Activated CD4-positive, alpha-beta T cell treated with anti-CD3 and anti-CD28 coated beads, Interleukin-10, Interleukin-2, amounts not matched to agents 100 ng/mL and 50 ng/mL, durations not matched to agents 16 hours and 8 hours (primary cell): ENCODE measurements at places on chromosomes 13 and 19.

- DNase-seq, result no peak
Measured at GRCh38 chr19:51450730-51451307, 7.4 kb downstream of the SIGLEC8 start.

- DNase-seq, result no peak
Measured at GRCh38 chr13:79108914-79109643, 297.0 kb downstream of the RBM26 start.

DNA sequence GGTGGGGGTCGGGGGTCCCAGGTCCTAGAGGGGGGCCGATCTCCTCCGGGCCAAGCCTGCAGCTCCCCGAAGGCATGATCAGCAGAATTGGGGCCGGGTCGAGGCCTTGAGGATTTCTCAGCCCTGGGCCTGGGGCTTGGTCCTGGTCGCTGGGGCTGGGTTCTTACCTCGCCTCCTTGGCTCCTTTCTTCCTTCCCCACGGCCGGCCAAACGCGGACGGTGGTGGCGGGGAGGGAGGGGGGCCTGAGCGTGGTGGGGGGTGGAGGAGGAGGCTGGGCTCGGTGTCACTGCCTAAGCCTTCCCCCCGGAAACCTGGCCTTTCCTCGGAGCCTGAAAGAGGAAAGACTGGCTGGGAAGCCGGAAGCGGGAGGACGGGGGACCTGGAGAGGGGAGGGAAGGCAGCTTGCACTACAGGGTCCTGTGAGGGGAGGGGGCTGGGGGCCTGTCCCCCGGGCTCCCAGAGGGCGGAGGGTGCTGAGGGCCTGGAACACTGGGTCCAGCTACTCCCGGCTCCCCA, at the start of gene ZNF579:
TSS of gene ZNF579 (minus strand) at position 221 of the 517 bp plus-strand sequence. CDS start 1,209 bp downstream, outside the sequence.
- DNase-seq, result peak; percentile 85

DNA sequence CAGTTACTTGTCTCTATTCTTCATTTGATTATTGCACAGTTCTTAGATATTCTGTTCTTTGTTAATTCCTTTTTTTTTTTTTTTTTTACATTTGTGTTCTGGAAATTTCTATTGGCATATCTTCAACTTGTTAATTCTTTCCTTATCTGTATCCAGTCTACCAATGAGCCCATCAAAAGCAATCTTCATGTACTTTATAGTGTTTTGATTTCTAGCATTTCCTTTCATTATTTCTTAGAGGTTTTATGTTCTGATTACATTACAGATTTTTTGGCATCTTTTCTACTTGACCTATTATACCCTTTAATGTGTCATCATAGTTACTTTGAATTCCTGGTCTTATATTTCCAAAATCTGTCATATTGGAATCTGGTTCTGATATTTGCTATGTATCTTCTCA, 2194.8 kb downstream of the PCDH9 start:
- no peak for DNase-seq

DNA sequence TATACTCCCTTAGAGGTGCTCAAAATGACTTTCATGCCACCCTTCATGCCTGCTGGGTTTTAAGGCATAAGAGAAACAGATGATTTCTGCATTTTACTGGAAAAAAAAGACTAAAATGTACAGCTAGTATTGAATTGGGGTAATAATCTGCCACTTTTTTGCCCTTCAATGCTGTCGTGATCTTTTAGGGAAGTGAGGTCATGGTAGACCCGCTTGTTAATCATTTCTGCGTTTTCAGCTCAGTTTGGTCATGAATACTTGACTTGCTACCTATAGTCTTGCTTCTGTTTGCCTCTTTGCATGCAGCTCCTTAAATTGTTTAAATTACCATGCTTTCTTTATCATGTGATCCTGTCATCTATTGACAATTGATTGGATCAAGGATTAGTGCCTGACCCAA, 90.4 kb downstream of the PCCA start:
- DNase-seq, result no peak

DNA sequence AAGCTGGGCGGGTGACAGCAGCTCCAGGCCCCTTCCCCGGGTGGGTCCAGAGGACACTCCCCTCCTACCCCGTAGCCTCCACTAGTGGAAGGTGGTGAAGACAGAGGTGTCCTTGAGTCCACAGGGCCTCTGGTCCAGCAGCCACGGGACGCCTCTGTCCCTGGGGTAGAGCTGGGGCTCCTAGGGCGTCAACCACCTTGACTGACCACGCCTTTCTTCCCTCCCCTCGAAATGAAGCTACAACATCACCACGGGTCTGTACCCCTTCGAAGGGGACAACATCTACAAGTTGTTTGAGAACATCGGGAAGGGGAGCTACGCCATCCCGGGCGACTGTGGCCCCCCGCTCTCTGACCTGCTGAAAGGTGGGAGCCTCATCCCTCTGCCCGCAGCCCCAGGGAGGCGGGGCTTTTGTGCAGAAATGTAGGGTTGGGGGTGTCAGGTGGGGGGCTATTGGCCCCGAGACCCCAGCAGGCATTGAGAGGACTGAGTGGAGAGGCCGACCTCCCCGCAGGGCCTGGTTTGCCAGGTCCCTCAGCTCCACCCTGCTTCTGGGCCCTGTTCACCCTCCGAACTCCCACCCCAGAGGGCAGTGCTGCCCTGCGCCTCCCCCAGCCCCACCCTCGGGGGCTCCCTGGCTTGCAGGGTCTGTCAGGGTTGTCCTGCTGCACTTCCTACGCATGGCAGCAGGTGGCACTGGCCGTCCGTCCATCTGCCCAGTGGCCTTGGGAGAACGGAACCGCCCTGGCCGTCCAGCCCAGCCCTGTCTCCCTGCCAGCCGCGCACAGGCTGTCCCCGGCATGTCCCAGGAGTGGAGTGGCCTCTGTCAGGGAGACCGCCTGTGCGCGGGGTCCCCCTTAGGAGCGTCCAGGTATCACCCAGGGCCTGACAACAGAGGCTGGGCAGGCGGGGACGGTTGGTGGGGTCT, 15.7 kb downstream of the STK11 start:
- no peak for DNase-seq

- DNase-seq, result peak; percentile 43
Measured at GRCh38 chr13:32669030-32669646, 82.9 kb downstream of the PDS5B start.

GRCh38 chr13:63481334-63481733, 2065.7 kb upstream of the PCDH20 start:
- DNase-seq, result no peak

DNA sequence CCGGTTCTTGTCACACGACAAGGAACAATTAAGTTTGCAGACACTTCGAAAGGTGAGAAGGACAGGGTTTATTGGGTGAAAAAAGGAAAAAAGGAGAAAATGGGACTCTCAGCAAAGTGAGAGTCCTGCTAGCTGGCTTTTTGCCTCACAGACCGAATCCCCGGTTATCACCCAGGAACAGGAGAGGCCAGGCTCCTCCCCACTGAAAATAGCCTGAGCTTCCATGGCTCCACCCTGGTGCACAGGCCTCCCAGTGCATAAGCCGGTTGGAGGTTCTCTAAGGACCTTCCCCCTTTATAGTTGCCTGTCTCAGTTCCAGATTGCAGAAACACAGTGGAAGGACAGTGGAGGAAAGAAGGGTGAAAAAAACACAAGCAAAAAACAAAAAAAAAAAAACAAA, 571.7 kb downstream of the KCTD12 start:
- no peak for DNase-seq

DNA sequence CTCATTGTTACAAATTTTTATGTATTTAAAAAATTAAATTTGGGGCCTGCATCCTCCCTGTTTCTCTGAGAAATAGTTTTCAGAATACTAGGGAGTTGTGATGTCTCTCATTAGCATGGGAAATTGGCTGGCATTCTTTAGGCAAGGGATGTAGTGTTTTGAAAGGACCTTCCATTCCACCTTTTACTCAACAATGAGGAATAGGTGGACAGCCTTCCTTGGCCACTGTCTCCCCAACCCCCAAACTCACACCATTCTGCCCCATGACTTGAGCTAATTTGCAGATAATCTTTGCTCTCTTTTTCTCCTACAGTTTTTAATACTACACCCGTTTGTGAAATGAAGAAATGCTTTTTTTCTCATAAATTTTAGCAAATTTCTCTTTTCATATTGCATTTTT, 244.6 kb upstream of the SPRY2 start:
- no peak for DNase-seq
